ENCODE measurements at places on chromosomes 3 and 15. TPM values are rescaled to one million over a fixed set of nuclear protein-coding genes. Genes with fewer than 3 reads are reported as not detected.

- H3K27me3 ChIP-seq, result no peaks in the 10 kb centered on the region
- no peaks in the 10 kb centered on the region for H3K4me1 ChIP-seq
- DNase-seq, result no peak
- H3K27ac ChIP-seq, result no peak overlapping the region
- peaks cover 2% of the 10 kb centered on the region for H3K36me3 ChIP-seq
Measured at GRCh38 chr3:66312039-66312438, 91.2 kb downstream of the SLC25A26 start.

DNA sequence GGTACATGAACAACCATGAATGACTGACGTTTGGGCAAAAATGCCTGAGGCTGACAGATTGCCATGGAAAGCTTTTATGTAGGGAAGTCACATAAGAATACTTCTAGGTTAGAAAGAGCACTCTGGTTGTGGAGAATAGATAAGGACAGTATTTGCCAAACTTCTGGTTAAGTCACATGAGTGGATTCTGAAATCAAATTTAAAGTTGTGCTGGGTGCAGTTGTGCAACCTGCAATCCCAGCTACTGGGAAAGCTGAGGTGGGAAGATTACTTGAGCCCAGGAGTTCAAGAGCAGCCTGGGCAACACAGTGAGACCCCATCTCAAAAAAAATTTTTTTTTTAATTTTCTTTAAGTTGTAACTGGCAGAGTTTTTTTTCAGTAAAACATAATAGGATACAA lies 7.2 kb upstream of the ZNF148 start:
- H3K4me3 ChIP-seq, result no peak overlapping the region
- H3K36me3 ChIP-seq, result no peaks in the 10 kb centered on the region
- DNase-seq, result no peak
- no peaks in the 10 kb centered on the region for H3K27me3 ChIP-seq

GRCh38 chr15:68479870-68480269 lies 47.9 kb upstream of the ITGA11 start:
- no peak for DNase-seq
- H3K4me3 ChIP-seq, result no peak overlapping the region
- no peaks in the 10 kb centered on the region for H3K36me3 ChIP-seq
- no peaks in the 10 kb centered on the region for H3K27me3 ChIP-seq

The GOLGA6L24 gene
- total RNA-seq, result not detected

The AMT gene
- 5.5 TPM for total RNA-seq

The SNTN gene
- total RNA-seq, result not detected
